CD4-positive, alpha-beta T cell treated with Interleukin-17A for 4 hours (primary cell): ENCODE measurements at places on chromosomes 5 and 9.

- no peak for DNase-seq
These were observed 5.7 kb downstream of the EGR1 start for GRCh38 chr5:138471052-138471361.

GRCh38 chr9:109969573-109970237 is 189.7 kb downstream of the PALM2AKAP2 start:
- no peak for DNase-seq

GRCh38 chr5:131538177-131538593 is 96.8 kb downstream of the RAPGEF6 start:
- no peak for DNase-seq

GRCh38 chr9:24035816-24036215 is 209.8 kb upstream of the ELAVL2 start:
- no peak for DNase-seq

DNA sequence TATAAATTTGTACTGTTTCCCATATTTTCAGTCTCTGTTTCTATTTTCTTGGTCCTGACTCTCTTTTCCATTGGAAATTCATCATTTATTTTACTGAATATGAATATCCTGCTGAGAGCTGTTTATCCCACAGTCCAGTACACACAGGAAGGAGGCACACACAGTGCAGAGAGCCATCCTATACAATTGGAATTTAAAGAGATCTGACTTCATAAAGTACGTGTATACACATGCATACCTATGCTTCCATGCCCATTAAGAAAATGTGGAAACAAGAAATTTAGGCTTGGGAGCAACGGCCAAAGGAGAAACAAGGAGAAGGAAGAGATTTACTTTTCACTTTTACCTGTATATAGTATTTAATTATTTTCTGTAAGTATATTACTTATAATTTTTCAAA is 99.2 kb downstream of the NFIB start:
- no peak for DNase-seq
